ENCODE measurements at places on chromosomes 12 and 14.
A peak's percentile ranks its signal among the peaks of the same experiment; 100 is the strongest.

GRCh38 chr12:46368138-46368537 lies 4.4 kb downstream of the SLC38A2 start:
- no peak for DNase-seq

GRCh38 chr12:54229624-54230212 lies 40.9 kb upstream of the SMUG1 start:
- peak; percentile 95 for DNase-seq

- DNase-seq: no peak
Measured at GRCh38 chr12:119088685-119089379, 89.9 kb upstream of the HSPB8 start.

- DNase-seq: no peak
Measured at GRCh38 chr14:83992857-83993256, 1537.1 kb upstream of the FLRT2 start.

GRCh38 chr12:83318386-83319098 lies 631.8 kb downstream of the TMTC2 start:
- no peak for DNase-seq

- peak; percentile 20 for DNase-seq
Measured at GRCh38 chr14:92960706-92961566, 38.0 kb downstream of the CHGA start.

DNA sequence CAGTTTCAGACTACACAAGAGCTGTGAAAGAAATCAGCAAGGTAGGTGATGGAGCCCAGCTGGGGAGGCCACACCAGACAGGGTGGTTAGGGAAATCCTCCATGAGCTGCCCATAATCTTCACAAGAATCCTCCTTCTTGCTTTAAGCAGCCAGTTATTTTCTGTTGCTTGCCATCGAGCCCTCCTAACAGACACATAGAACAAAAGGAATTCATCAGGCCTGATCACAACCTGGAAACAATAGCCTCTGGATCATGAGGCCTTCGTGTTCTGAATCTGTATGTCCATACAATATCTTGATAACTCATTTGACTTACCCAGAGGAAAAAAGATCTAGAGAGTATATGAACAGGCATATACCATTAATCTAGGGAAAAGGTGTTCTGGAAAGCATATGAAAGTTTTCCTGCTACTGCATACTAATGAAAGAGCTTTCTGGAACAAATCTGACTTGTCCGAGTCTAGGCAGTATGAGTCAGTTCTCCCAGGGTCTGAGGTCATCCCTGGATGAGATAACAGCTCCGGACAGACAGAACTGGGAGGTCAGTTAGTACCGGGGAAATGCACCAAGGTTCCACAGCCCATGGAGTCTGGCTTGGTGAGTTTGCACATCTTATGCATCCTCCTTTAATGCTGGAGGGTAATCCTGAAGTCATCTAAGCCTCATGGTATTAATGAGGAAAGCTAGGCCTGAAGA lies 52.8 kb upstream of the ELK3 start:
- peak; percentile 65 for DNase-seq

DNA sequence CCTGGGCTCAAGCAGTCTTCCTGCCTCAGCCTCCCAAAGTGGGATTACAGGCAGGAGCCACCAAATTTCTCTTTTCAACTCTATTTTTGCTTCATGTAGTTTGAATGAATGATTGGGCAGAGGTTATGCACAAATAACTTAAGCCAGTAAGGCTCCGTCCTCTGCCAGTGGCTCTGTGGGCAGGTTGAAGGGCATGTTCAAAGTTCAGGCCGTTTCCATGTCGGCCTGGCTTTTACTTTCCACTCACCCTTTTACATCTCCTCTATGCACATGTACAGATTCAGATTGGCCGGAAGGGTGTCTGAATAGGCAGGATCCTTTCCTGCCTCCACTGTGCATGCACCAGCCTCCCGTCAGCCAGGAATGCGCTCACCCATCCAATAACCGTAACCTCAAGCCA lies 132.3 kb downstream of the EML1 start:
- DNase-seq: no peak

GRCh38 chr14:72790887-72791566 lies 102.9 kb downstream of the DPF3 start:
- no peak for DNase-seq

DNA sequence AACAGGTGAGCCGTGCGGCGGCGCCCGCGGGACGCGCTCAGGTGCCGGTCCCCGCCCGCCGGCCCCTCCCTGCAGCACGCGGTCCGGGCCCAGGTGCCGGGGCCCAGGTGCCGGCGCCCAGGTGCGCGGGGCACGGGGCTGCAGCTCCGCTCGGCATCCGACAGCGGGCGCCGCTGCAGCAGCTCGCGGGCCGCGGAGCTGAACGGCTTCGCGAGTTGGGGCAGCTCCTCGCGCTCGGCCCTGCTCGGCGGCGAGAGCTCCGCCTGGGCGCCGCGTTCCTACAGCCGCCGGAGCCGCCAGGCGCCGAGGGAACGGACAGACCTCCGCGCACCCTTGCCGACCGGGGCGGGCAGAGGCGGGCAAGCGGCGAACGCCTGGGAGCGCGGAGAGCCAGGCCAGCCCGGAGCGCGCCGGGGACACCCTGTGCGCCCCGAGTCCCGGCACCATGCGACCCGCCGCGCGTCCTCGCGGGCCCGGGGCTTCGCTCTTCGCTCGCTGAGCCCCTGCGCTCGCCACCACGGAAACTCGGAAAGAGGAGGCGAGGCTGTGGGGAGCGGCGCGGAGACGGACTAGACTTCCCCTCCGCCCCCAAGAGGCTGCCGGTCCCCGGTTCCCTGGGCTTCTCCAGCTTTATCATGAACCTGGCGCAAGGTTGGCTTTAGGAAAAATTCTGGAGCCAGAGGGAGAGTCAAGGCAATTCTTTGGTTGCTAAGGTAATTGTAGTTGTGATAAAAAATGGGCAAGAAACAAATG lies at the start of gene RGS6:
TSS of gene RGS6 (plus strand) at position 201 of the 753 bp plus-strand sequence.
- peak; percentile 33 for DNase-seq

DNA sequence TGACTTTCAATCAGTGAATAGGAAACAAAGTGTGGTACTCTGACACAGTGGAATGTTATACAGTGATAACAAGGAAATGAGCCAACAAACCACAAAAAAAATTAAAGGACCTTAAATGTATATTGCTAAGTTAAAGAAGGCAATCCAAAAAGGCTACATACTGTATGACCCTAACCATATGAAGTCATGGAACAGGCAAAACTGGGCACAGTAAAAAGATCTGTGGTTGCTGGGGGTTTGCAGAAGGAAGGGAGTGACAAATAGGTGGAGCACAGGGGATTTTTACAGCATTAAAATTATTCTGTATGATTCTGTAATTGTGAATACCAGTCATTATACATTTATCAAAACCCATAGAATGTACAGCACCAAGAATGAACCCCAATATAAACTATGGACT lies 112.6 kb downstream of the KCNC2 start:
- no peak for DNase-seq

DNA sequence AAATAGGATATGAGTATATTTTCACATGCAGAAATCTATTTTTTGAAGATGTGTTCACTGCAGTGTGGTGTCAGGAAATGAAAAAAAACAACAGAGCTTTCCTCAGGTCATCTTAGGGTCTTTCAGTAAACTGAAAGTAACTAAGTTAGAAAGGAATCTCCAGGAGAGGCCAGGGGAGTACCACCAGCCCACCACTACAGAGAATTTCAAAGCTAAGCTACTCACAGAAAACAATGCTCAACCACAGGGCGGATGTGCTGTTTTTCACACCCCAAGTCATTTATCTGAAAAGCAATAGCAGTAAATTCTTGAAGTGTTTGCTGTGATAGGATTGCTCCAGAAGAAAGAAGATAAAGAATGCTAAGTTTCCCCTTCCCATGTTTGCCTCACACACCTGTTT lies 79.0 kb downstream of the IFNG start:
- no peak for DNase-seq

DNA sequence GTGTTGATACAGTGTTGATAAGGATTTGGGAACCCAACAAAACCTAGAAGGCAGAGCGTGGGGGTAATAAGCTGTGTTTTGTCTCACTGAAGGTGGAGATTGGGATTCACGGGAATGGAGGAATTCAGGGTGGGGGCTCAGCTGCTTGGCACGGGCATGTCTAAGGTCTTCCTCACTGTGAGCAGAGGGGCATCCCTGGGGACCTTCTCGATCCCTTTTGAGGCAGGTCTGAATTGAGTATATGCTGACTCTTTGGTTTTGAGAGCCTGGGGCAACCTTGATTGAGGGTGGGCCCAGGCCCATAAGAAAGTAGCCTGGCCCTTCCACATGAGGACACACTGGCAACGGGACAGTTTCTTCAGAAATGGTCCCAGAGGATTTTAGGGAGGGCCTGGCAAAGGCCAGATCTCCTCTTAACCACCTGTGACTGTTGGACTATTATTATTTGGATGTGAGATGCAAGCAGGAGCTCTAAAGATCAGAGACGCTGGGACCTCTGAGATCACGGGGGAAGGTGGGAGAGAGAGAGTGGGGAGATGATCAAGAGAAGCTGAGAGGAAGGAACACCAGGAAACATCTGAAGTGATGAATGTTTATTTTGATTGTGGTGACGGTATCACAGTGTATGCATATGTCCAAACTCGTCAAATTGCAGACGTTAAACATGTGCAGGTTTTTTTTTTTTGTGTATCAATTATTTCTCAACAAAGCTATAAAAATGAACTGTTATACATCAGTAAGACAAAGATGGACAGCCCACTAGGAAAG lies 48.4 kb downstream of the SMIM41 start:
- no peak for DNase-seq

- DNase-seq: no peak
Measured at GRCh38 chr14:41743140-41743539, 136.5 kb downstream of the LRFN5 start.

GRCh38 chr12:114221136-114221833 lies 184.7 kb downstream of the TBX5 start:
- no peak for DNase-seq

DNA sequence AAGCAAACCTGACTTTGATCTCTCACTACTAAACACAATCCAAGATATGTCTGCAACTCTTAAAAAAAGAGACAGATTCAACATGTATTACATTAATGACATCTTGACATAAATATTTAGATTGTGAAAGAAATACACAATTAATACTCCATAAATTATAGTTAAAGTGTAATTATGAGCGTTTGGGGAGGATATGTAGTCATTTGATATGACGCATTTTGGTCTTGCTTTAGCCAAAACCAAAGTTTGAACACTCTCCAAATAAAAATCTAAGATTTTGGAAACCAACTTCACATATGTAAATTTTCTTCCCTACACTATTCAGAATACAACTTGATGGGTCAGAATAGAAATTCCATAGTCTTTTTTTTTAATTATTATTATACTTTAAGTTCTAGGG lies 1257.6 kb downstream of the SLC16A7 start:
- no peak for DNase-seq

GRCh38 chr12:52634266-52635056 lies 16.1 kb upstream of the KRT73 start:
- DNase-seq: no peak

- DNase-seq: no peak
Measured at GRCh38 chr12:129949651-129950050, 45.8 kb upstream of the TMEM132D start.

- peak; percentile 75 for DNase-seq
Measured at GRCh38 chr12:3216726-3217682, 139.8 kb downstream of the TSPAN9 start.

DNA sequence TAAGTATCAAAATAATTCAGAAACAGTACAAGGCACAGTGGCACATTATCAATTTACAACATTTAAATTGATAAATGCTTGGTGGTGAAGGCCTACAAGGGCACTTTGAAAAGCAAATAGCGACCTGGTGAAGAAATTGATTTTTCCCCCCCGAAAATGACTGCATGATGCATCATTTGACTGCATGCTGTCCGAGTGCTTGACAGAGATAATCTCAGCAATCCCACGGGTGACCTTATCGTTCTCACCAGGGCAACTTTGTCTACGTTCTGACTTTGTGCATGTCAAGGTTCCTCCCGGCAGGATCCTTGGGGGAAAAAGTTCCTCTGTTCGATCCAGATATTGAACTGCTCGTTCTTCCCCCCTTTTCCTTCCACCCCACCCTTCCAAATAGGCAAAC lies 384.8 kb downstream of the EGLN3 start:
- DNase-seq: no peak

- DNase-seq: peak; percentile 94
Measured at GRCh38 chr12:54383041-54383609, 1.4 kb downstream of the ZNF385A start.

GRCh38 chr12:20096430-20096829 lies 271.9 kb upstream of the PDE3A start:
- DNase-seq: no peak

GRCh38 chr14:19873178-19873577 lies 1.8 kb upstream of the OR4K2 start:
- no peak for DNase-seq

DNA sequence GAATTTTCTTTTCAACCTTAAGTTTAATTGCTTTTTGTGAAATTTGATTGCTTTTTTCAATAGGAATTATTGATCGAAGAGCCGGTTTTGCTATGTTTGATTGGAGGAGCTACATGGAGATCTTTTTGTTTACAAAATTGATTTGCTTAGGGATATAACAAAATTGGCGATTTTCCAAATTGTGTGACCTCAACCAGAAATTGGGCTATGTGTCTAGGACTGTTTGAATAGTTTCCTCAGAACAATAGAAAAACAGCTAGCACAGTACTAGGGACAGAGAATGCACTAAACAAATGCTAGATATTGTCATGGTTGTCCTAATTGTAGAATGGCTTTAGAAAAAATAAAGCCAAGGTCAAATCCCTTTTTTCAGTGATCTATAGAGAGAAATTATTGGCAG lies 2.4 kb downstream of the SLC17A8 start:
- DNase-seq: no peak

GRCh38 chr12:89768586-89769482 lies 60.2 kb upstream of the ATP2B1 start:
- DNase-seq: peak; percentile 99

All from suppressor macrophage treated with lipopolysaccharide for 1 hour (primary cell).